ENCODE measurements at places on chromosomes 7 and 10.

- DNase-seq, result no peak
Observed at GRCh38 chr7:46206476-46207060, 285.5 kb upstream of the IGFBP3 start.

DNA sequence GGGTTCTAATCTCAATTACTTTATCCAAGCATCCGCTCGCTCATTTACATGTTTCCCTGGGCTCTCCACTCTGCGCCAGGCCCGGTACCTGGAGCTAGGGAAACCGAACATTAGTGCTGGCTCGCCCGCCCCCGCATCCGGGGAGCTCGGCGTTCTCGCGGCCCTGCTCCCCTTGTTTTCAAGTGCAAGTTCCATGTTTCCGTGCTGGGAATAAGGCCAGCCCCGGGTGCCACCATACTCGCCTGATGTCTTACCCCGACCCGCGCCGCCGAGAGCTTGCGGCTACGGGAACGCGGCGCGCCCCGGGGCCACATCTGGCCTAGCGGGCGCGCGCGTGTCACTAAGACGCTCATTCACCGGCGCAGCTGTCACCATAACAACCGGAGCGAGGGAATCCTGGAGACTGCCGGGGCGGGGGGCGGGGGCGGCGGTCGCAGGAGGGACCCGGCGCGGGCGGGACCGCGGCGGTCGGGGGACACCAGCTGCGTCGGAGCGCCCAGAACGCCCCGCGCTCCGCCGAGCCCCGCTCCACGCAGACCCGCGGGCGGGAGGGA is at the start of gene NEURL1:
NEURL1 (plus strand) TSS at position 344 of the 554 bp plus-strand sequence. CDS start 683 bp downstream, outside the sequence.
- DNase-seq, result no peak

DNA sequence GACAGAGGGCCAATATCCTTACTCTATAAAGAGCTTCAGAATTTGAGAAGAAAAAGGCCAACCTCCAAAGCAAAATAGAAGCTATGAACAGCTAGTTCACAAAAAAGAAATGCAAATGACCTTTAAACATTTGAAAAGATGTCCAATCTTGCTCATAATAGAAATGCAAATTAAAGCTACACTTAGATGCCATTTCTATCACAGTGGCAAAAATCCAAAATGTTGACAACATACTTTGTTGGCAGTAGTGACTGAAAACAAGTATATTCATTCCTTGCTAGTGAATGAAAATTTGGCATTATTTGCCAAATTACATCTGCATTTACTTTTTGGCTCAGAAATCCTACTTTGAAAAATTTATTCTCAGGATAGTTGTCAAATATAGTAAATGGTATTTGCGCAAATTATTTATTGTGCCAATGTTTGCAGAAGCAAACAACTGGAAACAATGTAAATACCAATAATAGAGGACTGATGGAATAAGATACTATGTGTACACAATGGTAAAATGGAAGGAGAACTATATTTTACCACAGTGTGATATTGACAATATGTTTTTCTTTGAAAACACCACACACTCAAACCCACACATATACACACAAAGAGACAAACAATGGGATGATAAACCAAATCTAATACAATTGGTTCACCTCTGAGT is 9.4 kb downstream of the TMEM106B start:
- no peak for DNase-seq

- no peak for DNase-seq
Observed at GRCh38 chr7:17029150-17029549, 147.4 kb upstream of the AGR3 start.

GRCh38 chr10:119367841-119368549 is 160.6 kb downstream of the GRK5 start:
- no peak for DNase-seq

GRCh38 chr10:11414314-11415038 is 197.0 kb downstream of the USP6NL start:
- no peak for DNase-seq

DNA sequence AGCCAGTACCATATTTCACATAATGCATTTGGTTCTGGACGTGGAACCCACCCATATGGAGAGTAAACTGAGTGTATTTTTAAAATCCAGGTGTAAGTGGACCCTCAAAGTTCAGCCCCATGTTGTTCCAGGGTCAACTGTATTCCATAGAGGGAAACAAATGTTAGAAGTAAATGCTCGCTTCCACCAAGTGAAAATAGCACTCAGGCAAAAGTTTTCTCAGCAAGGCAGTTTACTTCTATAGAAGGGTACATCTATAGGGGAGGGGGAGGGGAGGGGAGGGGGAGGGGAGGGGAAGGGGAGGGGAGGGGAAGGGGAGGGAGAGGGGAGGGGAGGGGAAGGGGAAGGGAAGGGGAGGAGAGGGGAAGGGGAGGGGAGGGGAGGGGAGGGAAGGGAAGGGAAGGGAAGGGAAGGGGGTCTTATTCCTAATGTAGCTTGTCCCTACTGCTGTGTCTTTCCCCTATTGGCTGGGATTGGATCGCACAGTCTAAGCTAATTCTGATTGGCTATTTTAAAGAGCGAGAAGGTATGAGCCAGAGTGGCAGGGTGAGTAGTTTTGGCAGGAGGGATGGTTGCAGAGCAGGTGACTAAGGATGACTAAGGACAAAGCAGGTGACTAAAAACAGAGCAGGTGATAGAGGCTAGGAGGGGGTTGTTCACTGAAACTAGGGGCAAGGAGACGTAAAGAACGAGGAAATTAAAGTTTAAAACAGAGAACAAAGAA is 29.1 kb downstream of the GARIN1A start:
- no peak for DNase-seq

DNA sequence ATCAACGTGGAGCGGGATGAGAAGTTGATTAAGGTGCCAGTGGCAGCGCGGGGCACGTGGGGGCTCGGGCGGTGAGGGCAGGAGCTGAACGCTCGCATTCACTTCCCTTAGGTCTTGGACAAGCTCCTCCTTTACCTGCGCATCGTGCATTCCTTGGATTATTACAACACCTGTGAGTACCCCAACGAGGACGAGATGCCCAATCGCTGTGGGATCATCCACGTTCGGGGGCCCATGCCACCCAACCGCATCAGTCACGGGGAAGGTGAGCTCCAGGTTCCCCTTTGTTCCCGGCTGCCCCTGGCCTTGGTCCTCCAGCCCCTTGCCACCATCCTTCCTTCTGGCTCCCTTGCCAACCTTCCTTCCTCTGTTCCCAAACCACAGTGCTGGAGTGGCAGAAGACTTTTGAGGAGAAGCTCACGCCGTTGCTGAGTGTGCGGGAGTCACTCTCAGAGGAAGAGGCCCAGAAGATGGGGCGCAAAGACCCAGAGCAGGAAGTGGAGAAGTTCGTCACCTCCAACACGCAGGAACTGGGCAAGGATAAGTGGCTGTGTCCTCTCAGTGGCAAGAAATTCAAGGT is 2.5 kb downstream of the UFSP1 start:
- no peak for DNase-seq

GRCh38 chr7:485188-486081 is 34.2 kb downstream of the PDGFA start:
- no peak for DNase-seq

GRCh38 chr7:25967278-25968204 is 184.5 kb upstream of the NFE2L3 start:
- DNase-seq, result no peak

DNA sequence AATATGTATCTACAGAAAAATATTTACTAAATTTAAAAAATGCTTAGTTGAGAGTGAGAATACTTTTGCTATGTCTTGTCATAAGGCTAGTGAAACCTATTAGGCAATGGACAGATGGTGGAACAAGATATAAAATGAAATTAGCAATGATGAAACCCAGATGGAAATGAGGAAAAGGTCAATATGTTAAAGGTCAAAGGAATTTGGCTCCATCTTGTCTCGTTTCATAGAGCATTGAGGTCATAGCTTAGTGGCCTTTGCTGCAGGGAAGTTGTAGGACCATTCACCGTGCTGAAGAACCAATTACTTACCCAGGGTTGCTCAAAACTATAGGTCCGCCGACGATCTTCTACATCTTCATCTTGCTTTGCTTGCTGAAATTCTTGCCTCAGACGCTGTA is 683.9 kb downstream of the PARD3 start:
- DNase-seq, result no peak

DNA sequence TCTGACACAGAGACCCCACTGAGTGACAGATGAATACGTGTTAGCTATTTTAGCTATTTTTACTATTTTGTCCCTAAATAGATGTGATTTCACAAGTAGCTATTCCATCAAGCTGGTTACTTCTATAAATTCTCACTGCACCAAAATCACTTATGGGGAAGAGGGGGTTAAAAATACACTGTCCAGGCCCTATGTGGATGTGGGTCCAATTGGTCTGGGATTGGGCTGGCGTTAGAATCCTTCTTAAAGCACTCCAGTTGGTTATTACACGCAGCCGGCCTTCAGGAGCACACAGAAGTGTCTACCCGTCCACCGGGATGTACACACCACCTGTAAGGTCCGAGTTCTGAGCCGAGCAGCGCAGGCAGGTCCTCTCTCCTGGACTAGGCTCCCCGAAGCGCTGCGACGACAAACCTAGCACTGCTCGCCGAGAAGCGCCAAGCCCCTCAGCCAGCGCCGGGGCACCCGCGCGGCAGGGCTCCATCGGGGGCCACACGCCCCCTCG is 222.3 kb upstream of the MKLN1 start:
- no peak for DNase-seq

GRCh38 chr10:101843032-101844021 is at the start of gene KCNIP2:
TSS of gene KCNIP2 (minus strand) at chr10:101843800. CDS start at chr10:101843568, 232 bp downstream.
- DNase-seq, result no peak

DNA sequence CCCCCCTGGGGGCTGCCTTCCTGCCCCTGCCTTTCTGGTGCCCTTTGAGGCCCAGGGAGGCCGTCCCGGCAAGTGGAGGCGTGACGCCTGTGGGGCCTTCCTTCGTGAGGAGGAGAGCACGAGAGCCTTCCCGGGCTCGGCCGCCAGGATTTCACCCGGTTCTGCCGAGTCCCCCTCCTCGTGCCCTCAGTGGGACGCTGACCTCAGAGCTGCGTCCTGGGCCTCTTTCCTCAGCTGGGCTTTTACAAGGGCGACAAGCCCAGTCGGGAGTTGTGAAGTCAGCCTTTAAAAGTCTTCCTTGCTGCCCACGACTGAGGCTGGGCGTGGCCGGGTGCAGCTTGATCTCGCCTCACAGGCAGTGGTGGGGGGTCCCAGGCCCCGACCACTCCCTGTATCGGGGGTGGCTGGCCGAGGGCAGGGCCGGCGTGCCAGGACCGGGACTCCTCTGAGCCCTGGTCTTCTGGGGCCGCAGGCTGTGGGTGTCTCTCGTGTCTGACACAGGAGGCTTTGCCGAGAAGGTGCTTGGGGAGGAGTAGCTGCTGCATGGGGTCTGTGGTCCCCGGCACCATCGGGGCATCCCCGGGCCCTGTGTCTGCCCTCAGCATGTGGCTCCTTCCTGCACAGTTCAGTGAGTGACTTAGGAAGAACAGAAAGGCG is 41.8 kb downstream of the FAM20C start:
- no peak for DNase-seq

DNA sequence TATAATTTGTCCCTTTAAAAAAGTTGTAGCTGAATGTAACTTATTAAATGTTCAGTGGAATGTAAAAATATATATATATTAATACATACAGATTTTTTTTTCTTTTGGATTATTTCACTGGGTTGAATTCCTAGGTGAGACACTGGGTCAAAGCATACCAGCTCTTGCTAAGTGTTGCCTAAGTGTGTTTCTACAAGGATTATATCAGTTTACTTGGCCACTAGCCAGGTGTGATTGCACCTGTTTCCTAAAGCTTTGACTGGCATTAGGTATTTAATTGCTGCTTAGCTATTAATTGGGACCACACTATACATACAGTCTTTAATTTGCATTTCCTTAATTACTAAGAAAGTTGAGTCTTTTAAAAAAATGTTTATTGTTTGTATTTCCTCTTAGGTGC is 5.5 kb upstream of the ELOVL3 start:
- no peak for DNase-seq

DNA sequence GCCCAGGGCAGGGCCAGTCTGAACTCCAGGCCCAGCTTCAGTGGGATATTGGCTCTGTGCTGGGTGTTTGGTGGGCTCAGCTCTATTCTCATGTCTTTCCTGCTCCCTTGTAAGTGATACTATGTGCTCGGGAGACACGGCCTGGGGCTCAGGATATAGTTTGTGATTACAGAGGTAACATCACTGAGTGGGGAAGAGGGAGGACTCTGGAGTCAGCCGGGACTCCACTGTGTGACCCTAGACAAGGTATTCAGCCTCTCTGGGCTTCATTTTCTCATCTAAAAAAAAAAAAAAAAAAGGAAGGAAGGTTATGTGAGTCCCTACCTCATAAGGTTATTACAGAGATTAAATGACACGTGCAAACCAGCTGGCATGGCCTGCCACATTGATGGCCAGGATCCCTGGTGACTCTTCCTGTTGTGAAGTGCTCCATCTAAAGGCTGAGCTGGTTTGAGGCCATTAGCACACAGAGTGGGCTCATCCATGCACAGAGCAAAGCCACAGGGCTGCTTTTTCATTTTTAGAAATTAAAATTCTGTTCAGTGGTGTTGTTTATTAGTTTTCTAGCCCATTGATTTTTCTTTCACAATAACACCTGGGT is 15.7 kb downstream of the SLC13A4 start:
- DNase-seq, result no peak

DNA sequence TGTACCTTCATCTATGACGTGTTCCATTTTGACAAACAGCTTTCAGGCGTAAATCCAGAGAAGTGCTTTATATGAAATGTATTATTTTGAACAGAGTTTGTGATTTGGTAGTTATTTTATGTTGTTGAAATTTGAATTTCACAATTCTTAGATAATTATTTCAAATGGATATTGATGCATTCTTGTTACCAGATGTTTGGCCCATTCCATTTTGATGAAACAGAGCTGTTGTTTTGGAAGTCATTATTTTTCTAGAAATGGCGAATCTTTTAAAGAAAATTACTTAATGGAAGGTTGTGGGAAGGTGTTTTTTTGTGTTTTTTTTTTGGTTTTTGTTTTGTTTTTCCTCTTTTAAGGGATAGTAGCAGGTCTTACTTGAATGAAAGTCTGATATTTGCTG is 2.4 kb downstream of the OTUD1 start:
- no peak for DNase-seq

- no peak for DNase-seq
Observed at GRCh38 chr10:112698133-112698817, 251.3 kb downstream of the VTI1A start.

DNA sequence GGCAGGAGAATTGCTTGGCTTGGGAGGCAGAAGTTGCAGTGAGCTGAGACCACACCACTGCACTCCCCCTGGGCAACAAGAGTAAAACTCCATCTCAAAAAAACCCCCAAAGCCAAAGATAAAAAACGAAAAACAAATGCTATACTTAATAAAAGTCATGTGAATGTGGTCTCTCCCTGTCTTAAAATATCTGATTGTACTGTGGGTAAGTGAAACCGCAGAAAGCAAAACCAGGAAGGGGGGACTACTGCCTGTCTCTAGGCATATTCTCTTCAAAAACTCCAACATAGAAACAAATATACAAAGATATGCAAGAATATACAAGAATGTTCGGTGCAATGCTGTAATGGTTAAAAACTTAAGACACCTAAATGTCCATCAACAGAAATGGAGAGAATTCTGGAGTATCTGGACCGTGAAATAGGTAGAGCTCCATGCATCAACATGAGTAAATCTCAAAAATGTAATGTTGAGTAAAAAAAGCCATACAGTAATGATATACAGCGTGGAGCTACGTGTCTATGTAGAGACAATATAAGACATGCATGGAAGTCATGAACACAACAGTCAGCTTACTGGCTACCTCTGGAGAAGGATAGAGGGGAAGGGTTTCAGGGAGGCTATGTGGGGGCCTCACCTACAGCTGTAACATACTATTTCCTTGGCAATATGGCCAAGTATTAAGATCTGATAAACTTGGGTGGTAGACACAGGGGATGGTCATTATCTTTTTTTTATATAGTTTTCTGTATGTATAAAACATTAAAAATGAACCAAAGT is 2.1 kb downstream of the ZNF394 start:
- DNase-seq, result no peak
